ENCODE measurements at places on chromosomes 3 and 15.

GRCh38 chr3:155233213-155233612 is 60.3 kb downstream of the STRIT1 start:
- no peak for DNase-seq

- DNase-seq = no peak
Observed at GRCh38 chr3:184158404-184158803, 3.2 kb downstream of the DVL3 start.

- no peak for DNase-seq
Observed at GRCh38 chr3:46456118-46456517, 8.6 kb downstream of the LTF start.

DNA sequence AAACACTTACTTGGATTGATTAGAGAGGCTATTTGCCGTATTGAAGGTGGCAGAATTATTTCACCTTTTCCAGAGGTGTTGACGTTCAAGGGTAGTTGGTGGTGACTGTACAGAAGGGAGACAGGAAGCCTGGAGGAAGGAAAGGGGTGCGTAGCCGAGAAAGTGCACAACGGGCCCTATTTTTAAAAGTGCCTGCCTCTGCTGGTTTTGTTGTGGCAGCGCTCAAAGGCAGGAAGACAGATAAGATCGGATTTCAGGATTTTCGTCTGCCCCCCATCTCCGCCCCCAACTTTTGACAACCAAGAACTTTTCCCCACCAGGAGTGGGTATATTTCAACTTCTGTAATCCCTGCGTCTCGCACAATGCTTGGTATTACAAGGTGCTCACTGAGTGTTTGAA is 38.5 kb downstream of the SMAD3 start:
- peak; percentile 84 for DNase-seq

- no peak for DNase-seq
Observed at GRCh38 chr15:44719293-44719999, 8.1 kb downstream of the B2M start.

- DNase-seq = peak; percentile 56
Observed at GRCh38 chr3:182979674-182980191, 605 bp downstream of the DCUN1D1 start.

GRCh38 chr3:170523248-170523647 is 62.6 kb downstream of the SLC7A14 start:
- no peak for DNase-seq

- no peak for DNase-seq
Observed at GRCh38 chr3:192864941-192865340, 52.7 kb downstream of the MB21D2 start.

DNA sequence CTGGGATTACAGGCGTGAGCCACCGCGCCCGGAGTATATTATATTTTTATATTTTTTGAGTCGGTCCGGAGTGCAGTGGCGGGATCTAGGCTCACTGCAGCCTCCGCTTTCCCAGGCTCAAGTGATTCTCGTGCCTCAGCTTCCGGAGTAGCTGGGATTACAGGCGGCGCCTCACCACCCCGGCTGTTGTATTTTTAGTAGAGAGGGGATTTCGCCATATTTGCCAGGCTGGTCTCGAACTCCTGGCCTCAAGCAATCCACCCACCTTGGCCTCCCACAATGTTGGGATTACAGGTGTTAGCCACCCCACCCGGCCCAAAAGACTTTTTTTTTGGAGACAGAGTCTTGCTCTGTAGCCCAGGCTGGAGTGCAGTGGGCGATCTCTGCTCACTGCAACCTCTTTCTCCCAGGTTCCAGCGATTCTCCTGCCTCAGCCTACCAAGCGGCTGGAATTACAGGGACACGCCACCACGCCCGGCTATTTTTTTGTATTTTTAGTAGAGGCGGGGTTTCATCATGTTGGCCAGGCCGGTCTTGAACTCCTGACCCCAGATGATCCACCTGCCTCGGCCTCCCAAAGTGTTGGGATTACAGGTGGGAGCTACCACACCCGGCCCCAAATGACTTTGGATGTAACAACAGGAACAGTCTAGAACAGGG is 1.0 kb downstream of the ZNF589 start:
- no peak for DNase-seq

Data from Kasumi-1 (cell line).